Activated CD4-positive, alpha-beta T cell treated with anti-CD3 and anti-CD28 coated beads, Interleukin-2, amount 50 U/mL, for 24 hours (primary cell): ENCODE measurements at places on chromosomes 12 and 14.
A peak's percentile ranks its signal among the peaks of the same experiment; 100 is the strongest.

- DNase-seq: no peak
These were observed 22.4 kb downstream of the SOCS2 start for GRCh38 chr12:93594766-93595311.

DNA sequence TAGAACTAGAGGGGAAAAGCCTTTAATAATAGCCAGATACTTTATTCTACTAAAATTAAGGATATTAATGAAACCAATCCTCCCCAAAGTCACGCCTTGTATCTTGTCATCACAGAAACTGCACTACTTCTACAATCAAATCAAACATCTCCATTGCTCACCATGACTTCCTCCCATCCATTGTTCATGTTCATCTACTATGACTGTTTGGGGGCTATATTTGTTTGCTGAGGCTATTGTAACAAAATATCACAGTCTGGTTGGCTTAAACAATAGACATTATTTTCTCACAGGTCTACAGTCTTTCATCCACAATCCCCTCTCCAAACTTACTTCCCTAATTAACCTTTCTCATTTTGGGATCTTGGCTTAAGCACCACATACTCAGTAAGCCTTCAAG is 193.6 kb upstream of the FSCB start:
- no peak for DNase-seq

DNA sequence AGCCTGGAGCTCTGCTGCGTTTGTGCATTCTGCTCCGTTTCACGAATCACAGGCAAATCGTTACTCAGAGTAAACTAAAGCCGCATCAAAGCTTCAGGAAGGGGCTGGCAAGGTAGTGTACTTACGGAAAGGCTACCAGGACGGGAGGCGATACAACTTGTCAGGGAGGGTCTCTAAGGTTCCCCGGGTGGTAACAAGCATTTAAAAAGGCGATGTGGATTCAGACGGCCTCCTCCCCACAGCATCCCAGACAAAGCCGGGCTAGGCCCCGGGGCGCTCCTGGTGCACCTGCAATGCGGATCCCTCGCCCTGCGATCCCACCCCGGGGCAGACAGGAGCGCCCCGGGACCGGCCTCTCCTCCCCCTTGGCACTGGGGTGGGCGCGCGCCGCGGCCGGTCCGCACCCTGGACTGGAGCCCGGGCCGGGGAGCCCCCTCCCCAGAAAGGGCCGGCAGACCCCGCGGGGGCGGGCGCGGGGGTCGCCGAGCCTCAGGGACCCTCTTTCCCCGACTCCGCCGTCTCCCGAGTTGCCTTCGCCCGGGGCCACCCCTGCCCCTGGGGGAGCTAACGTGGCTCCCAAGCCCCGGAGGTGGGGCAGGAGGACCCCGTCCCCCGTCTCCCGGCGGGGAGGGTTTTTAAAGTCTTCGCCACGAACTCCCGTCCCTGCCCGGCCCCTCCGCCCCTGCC is 718 bp downstream of the CCDC92 start:
- DNase-seq: peak; percentile 13

- no peak for DNase-seq
These were observed 42.4 kb downstream of the OVCH1 start for GRCh38 chr12:29455087-29455486.

DNA sequence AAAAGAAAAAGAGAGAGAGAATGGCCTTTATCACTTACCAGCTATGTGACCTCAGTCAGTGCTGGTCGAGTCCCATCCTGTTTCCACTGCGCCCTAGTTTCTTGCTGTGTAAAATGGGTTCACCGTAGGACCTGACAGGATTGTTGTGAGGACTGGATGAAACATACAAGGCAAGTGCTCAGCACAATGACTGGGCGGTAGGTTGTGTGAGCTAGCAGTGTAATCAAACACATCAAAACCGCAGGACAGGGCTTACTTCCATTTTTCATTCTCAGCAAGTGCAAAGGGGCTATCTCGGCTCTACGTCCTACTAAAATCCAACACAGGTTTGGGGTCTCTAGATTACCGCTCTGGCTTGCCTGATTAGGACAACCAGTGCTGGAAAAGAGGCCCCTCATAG is 36.4 kb upstream of the ATXN2 start:
- DNase-seq: no peak

DNA sequence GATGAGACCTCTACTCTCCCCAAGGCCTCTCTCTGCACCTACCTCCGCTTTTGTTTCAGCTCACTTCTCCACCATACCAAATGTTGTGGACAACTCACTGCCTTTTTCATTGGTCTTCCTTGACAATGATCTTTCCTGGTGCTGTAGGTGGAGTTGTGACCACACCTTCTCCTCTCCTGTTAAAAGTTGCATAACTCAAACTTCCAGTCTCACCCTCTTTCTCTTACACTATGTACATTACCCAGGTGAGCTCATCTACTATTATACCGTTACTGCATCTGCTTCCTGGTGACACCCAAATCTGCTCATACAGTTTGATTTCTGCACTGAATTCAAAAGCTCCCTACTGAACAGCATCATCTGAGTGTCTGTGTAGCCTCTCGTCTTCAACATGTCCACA is 542.8 kb downstream of the GALC start:
- no peak for DNase-seq

DNA sequence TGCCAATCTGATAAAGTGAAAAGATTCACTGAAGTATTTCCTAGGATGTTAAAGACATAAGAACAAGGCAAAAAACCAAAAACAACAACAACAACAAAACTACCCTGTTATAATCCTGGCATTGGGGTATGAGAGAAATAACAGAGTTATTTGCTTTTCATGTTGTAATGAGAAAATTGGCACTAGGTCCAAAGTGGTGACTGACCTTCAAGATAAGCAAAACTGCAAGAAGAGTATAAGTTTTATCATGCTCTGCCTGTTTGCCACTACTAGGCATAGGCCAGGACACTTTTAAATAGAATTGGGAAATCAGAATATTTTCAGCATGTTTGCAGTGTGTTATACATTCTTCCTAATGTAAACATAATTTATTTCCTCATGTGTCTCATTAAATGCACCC is 140.1 kb upstream of the CPM start:
- no peak for DNase-seq

- DNase-seq: no peak
These were observed 355.9 kb upstream of the SEL1L start for GRCh38 chr14:81889529-81889928.

DNA sequence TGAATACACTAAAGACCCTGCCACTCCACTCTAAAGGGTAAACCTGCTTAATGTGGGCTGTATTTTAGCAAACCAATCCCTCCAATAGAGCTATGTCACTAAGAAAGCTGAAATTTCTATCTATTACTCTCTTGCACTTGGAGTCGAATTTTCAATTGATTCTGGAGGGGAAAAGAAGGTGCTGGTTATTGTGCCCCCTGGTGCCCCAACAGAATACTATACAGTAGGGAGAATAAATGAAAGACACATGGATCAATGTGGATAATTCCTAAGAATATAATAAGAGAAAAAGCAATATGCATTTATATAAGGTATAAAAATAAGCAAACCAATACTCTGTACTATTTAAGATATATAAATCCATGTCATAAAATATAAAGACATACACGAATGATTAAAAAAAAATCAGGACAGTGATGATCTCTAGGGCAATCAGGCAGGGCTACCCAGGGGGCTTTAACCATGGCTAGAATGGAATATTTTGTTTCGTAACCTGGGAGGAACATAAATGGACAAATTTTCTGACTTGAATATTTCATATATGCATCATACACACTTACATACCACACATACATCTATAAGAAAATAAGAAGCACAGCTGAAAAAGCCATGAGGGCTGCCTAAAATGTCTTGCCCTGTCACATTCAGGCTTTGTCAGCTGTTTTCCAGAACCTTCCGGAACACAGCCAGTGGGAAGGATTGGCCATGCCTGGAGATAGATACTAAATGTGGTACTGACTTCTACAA is 54.4 kb downstream of the EFCAB11 start:
- no peak for DNase-seq

DNA sequence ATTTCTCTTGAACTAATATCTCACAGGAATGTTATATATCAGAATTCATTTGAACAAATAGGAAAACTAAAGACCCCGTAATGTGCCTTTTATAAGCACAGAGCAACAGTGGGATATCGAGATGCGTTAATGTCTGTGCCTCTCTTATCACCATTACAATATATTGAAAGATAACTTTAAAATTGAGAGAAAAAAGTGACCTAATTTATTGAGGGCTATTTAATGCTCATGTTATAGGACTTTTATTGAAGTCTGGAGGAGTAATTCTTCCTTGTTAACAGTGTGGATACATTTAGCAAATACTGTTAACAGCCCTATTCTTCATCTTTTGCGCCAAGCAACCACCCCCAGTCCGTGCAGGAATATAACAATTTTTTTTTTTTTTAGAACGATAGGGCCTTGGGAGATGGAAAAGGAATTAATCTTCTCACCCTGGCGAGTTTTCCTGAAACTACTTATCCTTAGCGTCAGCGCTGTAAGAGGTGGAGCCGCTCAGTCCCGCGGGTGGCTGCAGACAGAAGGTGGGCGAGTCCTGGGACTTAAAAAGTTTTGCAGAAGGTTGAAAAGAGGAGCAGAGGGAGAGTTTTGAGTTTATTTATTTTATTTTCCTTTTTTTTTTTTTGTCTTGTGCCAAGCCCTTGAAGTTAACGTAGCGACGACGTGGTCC is 11.0 kb downstream of the FOXG1 start:
- DNase-seq: no peak

DNA sequence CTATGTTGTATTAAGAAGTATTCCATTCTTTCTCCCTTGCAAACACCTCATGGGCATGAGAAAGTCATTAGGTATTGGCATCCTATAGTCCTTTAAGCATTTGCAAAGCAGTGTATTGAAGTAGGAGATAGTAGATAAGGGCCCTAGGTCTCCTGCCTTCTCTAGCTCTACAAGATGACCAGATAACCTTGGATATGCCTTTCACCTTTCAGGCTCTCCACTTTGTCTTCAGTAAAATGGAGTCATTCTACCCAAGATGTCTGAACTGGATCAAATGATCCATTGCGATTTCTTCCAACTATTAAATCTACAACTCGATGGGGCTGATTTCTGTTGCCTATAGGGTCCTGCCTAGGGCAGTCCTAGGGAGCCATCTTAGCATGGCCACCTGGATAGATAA is 132.1 kb upstream of the BTG1 start:
- no peak for DNase-seq

DNA sequence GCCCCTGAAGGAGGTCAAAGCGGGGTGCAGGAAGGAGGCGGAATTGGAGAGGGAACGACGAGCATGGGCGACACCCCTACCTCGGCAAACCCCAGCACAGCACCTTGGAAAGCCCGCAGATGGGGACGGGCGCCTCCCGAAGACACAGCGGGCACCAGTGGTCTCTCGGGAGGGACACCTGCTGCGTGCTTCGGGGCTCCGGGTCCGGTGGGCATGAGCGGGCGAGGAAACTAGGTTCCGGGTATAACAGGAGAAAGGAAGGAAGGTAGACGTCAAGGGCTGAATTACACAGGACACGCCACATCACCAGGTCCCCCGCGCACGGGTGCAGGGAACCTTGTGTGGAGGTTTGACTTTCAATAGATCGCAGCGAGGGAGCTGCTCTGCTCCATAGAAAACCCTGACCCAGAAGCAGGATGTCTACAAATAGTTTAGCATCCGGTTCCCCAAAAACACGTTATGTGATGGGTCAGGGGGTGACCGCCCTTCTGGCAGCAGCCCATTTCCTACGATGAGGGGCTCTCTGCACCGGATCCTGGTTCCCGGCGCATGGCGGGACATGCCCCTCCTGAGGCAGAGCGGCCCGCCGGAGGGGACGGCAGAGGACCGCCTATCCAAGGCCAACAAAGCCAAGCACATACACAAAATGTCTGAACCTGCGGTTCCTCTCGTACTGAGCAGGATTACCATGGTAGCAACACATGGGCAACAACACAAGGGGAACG is 196.9 kb downstream of the ALG10 start:
- DNase-seq: no peak

DNA sequence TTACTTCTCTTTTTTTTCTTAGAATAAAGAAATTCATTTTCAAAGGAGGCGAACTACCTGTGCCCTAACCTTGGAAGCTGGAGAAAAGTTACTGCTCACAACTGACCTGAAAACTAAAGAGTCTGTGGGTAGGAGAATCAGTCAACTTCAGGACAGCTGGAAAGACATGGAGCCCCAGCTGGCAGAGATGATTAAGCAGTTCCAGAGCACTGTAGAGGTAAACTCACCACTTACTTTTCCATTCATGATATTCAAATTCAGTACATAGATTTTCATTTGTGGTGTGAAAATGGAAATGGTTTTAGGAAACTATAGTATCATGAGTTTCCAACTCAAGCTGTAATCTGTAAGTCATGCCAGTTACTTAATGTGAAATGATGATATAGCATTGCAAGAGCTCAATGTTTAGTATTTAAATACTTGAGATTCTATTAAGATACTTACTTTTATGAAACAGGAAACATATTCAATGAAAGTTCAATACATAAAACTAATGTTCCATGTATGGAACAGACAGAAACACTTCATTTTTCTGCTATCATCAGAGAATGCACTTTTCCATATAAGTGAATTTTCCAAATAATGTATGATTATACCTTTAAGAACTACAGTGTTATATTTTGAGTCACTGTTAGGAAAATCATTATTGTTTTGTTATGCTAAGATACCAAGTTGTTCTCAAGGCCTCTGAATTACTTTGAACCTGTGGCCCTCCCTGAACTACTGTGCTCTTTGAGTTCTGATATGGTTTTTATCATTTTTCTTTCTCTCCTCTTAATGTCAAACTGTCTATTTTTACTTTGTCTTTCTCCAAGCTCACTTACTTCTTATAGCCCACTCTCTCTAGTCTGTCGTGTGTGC is 119.0 kb downstream of the ESR2 start:
- no peak for DNase-seq

- DNase-seq: no peak
These were observed 5.4 kb upstream of the MGAT4C start for GRCh38 chr12:86261578-86261977.

DNA sequence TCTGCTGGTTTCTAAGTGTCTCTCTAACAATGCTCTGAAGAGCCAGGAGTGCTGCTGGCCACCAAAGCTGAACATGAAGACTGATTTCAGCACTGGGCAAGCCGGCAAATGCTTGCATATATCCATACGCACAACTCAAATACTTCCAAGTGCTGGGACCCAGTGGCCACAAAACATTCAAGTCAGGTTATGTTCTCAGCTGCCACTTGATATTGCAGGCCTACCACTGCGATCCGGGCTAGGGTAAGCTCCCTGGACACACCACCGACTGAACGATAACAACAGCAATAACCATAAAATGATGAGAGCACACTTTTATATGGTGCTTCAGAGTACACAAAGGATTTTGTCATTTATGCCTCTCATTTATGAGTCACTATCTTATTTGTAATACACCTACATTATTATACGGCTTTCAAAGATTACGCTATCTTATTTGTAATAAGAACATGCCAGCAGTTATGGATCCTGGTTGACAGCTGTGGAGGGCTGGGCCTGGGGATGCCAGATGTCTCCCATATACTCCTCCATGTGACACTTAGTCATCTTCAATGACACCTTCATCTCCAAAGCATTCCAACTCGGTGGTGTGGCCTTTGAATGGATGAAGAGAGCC is 35.5 kb downstream of the CRACR2A start:
- no peak for DNase-seq
